ENCODE measurements at places on chromosomes 12 and 14. TPM values are rescaled to one million over a fixed set of nuclear protein-coding genes. Genes with fewer than 3 reads are reported as not detected.

- DNase-seq: no peak
Observed at GRCh38 chr12:52155048-52155868, 36.6 kb downstream of the KRT80 start.

GRCh38 chr14:62162998-62163589 lies 400.9 kb downstream of the SNAPC1 start:
- no peak for DNase-seq

GRCh38 chr14:105015905-105016304 lies 5.0 kb downstream of the CDCA4 start:
- no peak for DNase-seq

GPX2 gene
- 1.3 TPM for polyA plus RNA-seq

DNA sequence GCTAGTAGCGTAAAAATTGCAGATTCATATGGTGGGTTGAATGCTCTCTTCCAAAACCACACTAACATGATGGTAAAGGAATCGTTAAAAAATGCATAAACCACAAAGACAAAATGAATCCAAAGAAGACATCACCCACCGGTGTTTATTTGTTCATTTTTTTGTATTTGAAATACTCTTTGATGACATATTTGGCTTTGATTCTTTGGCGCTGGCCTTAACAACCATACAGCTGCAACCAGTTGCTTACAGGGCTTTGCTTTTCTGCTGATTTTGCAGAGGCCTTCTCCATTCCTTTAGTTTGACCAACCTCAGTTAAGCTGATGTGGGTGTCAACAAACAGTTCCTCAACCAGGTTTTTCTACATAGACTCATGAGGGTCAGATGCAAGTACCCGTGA lies 103.5 kb downstream of the CACNA1C start:
- DNase-seq: peak; percentile 79

RPS6KL1 gene
- 0.37 TPM for polyA plus RNA-seq

- DNase-seq: no peak
Observed at GRCh38 chr14:97266653-97267052, 469.5 kb downstream of the VRK1 start.

DNA sequence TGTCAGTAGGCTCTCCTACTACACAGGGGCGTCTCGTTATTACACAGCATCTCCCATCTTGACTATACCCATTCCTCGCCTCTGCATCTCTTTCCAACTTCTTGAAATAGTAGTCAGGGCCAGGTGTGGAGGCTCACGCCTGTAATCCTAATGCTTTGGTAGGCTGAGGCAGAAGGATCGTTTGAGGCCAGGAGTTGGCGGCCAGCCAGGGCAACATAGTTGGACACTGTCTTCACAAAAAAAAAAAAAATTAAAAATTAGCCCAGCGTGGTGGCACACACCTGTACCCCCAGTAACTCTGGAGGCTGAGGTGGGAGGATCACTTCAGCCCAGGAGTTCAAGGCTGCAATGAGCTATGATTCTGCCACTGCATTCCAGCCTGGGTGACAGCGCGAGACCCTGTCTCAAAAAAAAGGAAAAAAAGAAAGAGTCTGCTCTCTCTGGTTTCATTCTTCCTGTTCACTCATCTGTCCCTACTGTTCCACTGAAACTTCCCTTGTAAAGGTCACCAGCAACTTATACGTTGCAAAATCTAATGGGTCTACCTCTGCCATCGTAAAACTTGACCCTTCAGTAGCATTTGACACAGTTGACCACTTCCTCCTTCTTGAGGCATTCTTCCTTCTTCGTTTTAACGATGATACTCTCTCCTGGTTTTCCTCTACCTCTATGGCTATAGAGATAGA lies 41.0 kb upstream of the PTGR2 start:
- DNase-seq: no peak

- no peak for DNase-seq
Observed at GRCh38 chr12:103542078-103542477, 45.0 kb upstream of the STAB2 start.

DNA sequence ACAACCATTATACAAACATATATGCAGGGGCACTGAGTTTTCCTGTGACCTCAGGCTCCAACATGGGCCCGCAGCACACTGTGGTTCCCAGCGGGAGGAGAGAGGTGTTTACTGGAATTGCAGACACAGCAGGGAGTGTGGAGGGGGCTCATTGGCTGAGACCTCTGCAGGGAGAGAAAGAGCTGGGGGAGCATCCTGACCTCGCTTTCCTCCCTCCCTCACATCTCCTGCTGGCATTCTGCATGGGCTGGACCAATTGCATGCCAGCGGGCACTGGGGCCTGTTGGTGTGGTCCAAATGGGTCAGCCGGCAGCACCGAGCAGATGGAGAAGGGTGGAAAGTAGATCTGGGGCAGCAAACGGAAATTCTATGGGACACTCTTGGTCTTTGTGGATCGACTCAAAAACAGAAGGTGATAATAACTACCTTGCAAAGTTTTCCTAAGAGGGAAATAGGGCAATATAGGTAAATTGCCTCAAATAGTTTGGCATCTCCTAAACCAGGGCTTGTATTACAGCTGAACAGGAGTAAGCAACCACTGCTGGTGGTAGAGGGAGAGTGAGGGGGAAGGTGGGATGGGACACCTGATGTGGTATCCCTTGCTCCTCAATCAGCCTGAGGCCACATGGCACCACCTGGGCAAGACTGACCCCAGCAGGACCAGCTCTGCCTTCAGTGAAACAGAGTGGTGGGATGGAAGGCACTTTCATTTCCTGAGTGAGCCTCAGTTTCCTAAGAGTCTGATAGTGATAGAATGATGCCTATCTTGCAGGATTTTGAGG lies 86.9 kb downstream of the NTF3 start:
- no peak for DNase-seq

GRCh38 chr12:57049890-57050289 lies at the start of gene MYO1A:
Gene MYO1A, minus strand, starts transcription at chr12:57050129. Its CDS starts 1,806 bp downstream, at chr12:57048323.
- no peak for DNase-seq

DNA sequence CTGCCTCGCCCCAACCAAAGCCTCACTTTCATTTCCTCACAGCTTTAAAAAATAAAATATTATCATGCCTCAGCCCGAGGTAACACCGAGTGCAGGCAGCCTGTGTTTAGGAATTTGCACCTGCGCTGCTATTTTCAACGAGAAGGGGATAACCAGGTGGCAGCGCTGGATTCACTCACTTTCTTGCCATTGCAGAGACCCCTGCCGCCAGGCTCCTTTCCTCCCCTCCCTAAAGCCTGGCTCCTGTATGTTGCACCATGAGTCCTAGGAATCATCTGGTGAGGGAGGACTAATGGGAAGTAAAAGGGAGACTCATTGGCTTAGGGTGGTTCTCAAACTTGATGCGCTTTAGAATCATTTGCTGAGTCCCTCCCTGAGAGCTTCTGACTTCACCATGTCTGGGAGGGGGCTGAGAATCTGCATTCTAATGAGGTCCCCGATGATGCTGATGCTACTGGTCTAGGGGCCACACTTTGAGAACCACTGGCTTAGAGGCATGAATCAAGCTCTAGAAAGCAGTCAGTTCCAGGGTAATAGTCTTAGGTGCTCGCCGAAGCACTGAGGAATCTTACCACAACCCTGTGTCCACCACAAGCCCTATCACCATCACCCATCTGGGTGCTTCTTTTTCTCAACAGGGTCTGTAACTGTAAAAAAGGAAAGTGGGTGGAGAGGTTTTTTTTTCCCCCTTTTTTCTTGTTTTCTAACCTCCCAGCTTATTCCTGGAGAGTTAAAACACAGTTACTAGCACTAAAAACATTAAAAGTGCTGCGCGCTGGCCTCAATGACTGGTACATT lies 83.8 kb downstream of the SLC38A1 start:
- DNase-seq: no peak

DNA sequence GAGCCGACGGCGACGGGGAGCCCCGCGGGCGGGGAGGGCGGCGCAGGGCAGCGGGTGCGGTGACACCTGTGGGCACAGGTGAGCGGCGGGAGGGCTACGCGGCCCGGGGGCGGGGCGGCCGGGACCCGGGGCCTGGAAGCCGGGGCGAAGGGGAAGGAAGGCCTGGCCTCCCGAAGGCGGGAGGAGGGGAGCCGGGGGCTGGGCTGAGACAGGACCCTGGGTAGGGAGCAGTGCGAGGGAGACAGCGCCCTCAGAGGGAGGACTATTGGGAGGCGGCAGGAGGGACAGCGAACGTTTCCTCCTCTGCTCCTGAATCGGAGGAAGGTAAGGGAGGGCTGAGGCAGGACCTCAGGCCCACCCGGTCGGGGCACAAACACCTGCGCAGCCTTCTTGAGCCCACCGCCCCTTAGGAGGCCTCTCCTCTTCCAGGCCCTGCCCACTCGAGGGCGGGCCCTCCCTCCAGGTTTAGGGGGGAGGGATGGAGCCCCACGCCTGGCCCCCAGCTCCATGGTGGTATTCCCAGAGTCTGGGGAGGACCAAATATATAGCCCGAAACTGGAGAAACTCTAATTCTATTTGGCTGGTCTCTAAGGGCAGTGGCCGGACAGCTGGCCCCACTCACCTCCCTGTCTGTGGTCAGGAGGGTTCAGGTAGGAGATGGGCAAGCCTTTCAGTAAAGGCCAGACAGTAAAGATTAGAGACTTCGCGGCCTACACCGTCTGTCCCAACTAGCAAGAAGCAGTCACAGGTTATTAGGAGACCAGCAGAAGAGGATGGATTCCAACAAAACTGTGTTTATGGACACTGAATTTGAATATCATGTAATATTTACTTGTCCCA lies 509 bp downstream of the PLEKHG6 start:
- no peak for DNase-seq

- no peak for DNase-seq
Observed at GRCh38 chr14:84041421-84041820, 1488.5 kb upstream of the FLRT2 start.

DNA sequence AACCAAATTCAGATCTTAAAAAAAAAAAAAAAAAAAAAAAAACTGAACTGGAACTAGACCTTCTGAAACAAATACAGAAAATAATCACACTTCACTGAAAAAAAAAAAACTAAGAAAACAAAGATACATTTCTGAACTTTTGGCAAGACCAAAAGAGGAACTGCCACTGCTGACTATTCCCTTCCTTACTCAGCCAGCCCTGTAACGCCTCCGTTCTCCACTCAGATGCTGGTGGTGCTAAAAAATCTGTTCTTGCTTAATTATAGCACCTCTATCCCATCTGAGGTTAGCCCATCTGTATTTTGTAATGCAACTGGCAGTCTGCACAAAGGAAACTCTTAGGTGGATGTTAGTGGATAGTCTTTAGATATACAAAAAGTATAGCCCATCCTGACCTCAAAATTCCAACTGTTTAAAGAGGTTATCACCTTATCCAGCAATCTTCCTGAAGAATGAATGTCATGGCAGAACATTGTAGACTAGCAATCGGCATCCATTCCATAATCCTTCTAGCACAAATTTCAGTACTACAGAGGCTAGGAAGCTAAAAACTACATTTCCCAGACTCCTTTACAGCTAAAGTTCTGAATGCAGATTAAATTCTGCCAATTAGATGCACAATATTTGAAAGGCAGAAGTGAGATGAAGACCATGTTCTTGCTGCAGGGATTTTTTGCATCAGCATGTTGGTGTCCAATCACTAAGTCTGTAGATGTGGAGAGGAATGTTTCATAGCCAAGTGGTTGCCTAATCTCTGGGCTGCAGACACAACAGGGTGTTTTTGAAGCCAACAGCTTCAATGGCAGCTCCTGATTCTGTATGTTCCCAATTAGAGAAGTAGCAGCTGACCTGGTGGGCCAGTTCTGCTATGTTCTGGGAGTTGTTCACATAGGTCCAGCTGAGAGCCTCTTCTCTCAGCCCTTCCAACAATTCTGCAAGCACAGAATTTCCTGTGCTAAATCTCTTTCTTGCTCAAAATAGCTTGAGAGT lies 5.7 kb downstream of the MAP3K9 start:
- no peak for DNase-seq

PLEKHG7 gene
- polyA plus RNA-seq: 0.05 TPM

SARNP gene
- 178 TPM for polyA plus RNA-seq

GRCh38 chr14:63893701-63894458 lies 41.1 kb downstream of the SYNE2 start:
- DNase-seq: peak; percentile 67

KRT83 gene
- polyA plus RNA-seq: not detected

MAPKAPK5 gene
- 32.1 TPM for polyA plus RNA-seq

GRCh38 chr14:75005357-75005756 lies 2.6 kb downstream of the EIF2B2 start:
- DNase-seq: no peak

GRCh38 chr14:23692416-23692815 lies 56.3 kb downstream of the DHRS2 start:
- DNase-seq: no peak

- DNase-seq: no peak
Observed at GRCh38 chr14:25350021-25350420, 300.1 kb upstream of the STXBP6 start.

GRCh38 chr12:43988838-43989560 lies 153.1 kb downstream of the TMEM117 start:
- DNase-seq: no peak

GRCh38 chr12:75831402-75831801 lies 200.2 kb downstream of the PHLDA1 start:
- no peak for DNase-seq

FAM90A1 gene
- polyA plus RNA-seq: 0.02 TPM

DNA sequence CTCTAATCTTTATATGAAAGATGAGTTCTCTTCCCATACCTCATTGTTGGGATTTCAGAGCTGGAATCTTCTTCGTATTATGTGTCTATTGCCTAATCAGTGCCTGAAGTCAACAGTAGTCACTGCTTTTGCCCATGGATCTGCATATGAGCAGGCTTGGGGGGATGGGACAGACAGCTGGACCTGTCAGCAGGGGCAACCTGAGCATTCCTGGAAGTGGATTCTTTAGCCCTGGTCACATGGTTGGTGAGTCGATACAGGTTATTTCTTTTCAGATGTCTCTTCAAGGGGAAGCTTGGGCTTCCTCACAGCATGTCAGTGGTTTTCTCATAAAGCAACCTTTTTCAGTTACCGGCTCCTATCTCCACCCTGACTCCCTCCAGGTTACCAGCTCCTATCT lies 97.3 kb upstream of the RBM19 start:
- DNase-seq: no peak

CFAP73 gene
- polyA plus RNA-seq: not detected

IAPP gene
- not detected for polyA plus RNA-seq

GRCh38 chr12:10310926-10311720 lies 3.5 kb downstream of the KLRD1 start:
- DNase-seq: no peak

DNA sequence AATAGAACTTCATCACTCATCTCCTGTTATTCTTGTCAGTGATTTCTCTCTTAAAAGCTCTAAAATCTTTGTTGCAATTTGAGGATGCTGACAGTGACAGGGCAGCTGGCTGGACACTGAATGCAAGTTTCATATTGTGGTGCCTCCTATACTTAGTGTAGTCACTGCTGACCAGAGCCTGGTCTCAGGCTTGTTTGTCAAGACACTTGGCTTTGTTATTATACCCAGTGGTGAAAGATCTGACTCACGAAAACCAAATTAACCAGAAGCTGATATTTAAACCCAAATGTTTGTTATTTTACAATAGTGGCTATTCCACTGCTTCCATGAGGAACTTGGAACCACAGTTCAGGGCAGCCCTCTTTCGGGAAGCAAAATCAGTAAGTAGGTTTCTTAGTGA lies 42.8 kb downstream of the RPGRIP1 start:
- no peak for DNase-seq
